Activated T-helper 2 cell treated with anti-CD3 and anti-CD28 coated beads, Interferon-gamma antibody, Interleukin-2, Interleukin-4, amounts not matched to agents 10 μg/mL and 5 μg/mL and 100 μg/mL, durations not matched to agents 14 hours and 24 hours and 36 hours (primary cell): ENCODE measurements at places on chromosomes 4 and X. TPM values are rescaled to one million over a fixed set of nuclear protein-coding genes. Genes with fewer than 3 reads are reported as not detected.
A peak's percentile ranks its signal among the peaks of the same experiment; 100 is the strongest.

DNA sequence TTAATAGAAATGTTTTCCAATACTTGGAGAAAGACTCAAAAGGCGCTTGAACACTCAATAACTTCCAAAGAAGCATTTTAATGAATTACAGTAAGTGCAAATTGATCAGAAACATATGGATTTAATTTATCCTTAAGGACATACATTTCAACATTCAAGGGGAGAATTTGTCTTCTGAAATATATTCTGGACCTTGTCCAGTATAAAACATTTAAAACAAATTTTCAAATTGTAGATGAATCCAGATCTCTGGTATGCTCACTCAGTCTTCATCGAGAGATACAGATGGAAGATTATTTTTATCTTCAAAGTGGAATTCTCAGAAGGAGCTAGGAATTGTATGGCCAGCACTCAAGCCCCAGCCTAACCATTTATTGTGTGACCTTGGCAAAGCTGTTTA is 310.4 kb downstream of the ZNF674 start:
- no peak overlapping the region for H3K27ac ChIP-seq
- H3K4me3 ChIP-seq: no peak overlapping the region
- H3K27me3 ChIP-seq: no peaks in the 10 kb centered on the region
- H3K36me3 ChIP-seq: no peaks in the 10 kb centered on the region

- peaks cover 1% of the 10 kb centered on the region for H3K27me3 ChIP-seq
- no peak overlapping the region for H3K4me3 ChIP-seq
- H3K4me1 ChIP-seq: no peaks in the 10 kb centered on the region
- no peaks in the 10 kb centered on the region for H3K36me3 ChIP-seq
- DNase-seq: no peak
Measured at GRCh38 chr4:182619660-182620059, 297.5 kb downstream of the DCTD start.

- H3K4me3 ChIP-seq: no peak overlapping the region
- H3K27me3 ChIP-seq: no peaks in the 10 kb centered on the region
- H3K4me1 ChIP-seq: no peaks in the 10 kb centered on the region
- H3K27ac ChIP-seq: no peak overlapping the region
- no peak for DNase-seq
Measured at GRCh38 chr4:186483656-186484055, 71.7 kb downstream of the MTNR1A start.

DNA sequence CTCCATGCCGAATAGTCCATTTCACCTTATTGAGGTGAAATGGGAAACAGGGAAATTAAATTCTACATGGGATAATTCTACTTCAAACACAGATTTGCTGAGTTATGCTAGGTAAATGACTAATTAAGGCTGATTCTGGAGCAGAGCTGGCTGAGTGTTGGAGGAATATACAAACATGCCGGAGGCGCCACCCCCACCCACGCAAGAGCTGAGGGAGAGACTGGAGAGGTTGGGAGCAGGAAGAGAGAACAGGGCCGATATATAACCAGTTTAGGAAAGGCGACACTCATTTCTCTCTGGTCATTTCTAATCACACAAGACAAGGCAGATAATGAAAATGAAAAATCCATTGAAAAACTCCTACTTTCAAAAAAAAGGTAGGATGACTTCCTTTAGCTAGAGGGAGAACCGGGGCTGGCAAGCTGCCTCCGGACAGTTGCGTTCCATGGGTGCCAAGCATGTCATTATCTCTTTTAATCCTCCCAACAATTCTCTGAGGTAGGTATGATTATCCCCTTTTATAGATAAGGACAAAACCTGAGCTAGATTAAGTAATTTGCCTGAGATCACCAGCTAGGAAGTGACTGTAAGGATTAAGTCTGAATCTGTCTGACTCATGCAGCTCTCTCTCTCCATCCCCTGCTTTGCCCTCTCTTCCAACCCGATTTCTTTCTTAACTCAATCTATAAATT is 27.6 kb upstream of the CFAP299 start:
- H3K36me3 ChIP-seq: no peaks in the 10 kb centered on the region
- no peak for DNase-seq
- H3K4me3 ChIP-seq: no peak overlapping the region
- no peaks in the 10 kb centered on the region for H3K27me3 ChIP-seq
- no peak overlapping the region for H3K27ac ChIP-seq
- H3K4me1 ChIP-seq: no peaks in the 10 kb centered on the region

DNA sequence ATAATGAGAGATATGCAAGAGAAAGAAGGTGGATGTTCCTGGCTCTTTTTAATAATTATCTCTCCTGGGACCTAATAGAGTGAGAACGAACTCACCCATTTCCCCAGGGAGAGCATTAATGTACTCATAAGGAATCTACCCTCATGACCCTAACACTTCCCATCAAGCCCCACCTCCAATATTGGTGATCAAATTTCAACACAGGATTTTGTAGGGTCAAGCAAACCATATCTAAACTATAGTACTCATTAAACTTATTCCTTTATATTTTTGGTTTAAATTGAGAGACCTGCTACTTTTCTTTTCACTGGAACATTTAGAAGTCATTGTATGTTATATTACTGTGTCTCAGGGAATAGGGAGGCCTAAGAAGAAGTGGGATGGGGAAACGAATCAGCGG is 2.6 kb downstream of the UGT2A3 start:
- H3K27me3 ChIP-seq: no peaks in the 10 kb centered on the region
- H3K27ac ChIP-seq: no peak overlapping the region
- no peak overlapping the region for H3K4me3 ChIP-seq
- DNase-seq: no peak

- no peak overlapping the region for H3K4me3 ChIP-seq
- no peak for DNase-seq
- H3K36me3 ChIP-seq: no peaks in the 10 kb centered on the region
- H3K27ac ChIP-seq: no peak overlapping the region
Measured at GRCh38 chr4:89658701-89659024, 178.3 kb downstream of the SNCA start.

DNA sequence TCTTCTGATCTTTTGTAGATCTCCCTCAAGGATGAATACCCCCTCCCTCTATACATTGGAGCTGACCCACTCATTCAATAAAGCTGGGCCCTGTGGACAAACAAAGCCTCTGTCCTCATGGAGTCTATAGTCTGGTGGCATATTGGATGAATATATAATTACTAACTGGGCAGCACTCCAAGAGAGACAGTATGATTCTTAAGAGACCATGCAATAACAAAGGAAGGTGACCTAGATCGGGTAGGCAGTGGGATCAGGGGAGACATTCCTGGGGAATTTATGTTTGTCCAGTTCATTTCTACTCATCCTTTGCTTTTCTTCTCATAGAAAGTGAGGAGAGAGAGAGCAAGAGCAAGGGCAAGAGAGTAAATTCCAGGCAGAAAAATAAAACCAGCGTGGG is 23.5 kb upstream of the CXCL13 start:
- H3K4me1 ChIP-seq: peaks cover 55% of the 10 kb centered on the region
- no peak overlapping the region for H3K4me3 ChIP-seq
- peak overlapping the region; percentile 55 for H3K27ac ChIP-seq
- H3K27me3 ChIP-seq: no peaks in the 10 kb centered on the region
- no peak for DNase-seq

DNA sequence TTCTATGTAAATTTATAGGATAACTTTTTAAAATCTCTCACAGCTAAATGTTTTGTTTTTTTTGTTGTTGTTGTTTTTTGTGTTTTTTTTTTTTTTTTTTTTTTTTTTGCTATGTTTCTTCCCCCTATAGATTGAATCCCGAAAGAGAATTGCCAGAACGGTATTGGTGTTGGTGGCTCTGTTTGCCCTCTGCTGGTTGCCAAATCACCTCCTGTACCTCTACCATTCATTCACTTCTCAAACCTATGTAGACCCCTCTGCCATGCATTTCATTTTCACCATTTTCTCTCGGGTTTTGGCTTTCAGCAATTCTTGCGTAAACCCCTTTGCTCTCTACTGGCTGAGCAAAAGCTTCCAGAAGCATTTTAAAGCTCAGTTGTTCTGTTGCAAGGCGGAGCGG is 4.1 kb downstream of the BRS3 start:
- no peaks in the 10 kb centered on the region for H3K36me3 ChIP-seq
- peaks cover 34% of the 10 kb centered on the region for H3K27me3 ChIP-seq
- no peak for DNase-seq
- no peaks in the 10 kb centered on the region for H3K4me1 ChIP-seq

GRCh38 chr4:79164907-79165610 is 160.8 kb downstream of the NAA11 start:
- H3K27me3 ChIP-seq: no peaks in the 10 kb centered on the region
- H3K27ac ChIP-seq: no peak overlapping the region
- H3K4me1 ChIP-seq: peaks cover 2% of the 10 kb centered on the region
- DNase-seq: no peak

NAP1L3 gene
- total RNA-seq: 0.69 and 0.78 TPM in 2 replicates

RAB39B gene
- total RNA-seq: 8.3 and 9.4 TPM in 2 replicates

CLCN4 gene
- 0.14 and 0.16 TPM in 2 replicates for total RNA-seq

SSX4B gene
- not detected in 2 replicates for total RNA-seq

CT45A10 gene
- total RNA-seq: not detected in 2 replicates
